NCI-H1436 (cell line): ENCODE measurements at places on chromosomes 5 and 9.

DNA sequence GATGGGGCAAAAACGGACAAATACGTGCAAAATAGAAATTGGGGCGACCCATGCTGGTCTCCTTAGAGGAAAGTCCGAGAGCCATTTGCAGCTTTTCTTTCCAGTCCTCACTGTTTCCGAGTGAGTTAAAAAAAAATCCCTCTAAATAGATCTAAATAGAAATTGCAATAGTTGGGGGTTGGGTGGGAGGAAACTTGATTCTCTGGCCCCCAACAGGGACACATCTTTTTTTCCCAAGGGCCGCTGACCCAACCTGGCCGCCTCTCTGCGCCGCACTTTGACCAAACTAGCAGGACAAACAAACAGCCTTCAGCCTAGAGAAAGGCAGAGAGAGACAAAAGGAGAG, 2.8 kb upstream of the NKX2-5 start:
- DNase-seq = no peak

DNA sequence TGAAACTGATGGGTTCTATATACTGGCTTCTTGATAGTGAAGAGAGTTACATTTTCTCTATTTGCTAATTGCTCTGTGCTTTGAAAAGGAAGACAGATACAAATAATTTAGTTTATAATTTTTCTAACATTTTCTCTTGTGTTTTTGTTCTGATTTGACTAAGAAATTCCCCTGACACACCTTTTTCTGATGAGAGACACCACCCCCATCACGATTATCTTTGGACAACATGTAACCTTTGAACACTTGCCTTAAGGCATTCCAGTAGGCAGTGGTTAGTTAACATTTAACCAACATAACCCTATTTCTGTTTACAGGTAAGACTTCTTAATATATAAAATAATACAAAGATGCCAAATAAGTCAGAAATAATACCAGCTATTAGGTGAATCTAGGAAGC, 4.1 kb upstream of the PTBP3 start:
- DNase-seq = no peak

- no peak for DNase-seq
Measured at GRCh38 chr9:91214867-91215266, 146.9 kb downstream of the AUH start.

DNA sequence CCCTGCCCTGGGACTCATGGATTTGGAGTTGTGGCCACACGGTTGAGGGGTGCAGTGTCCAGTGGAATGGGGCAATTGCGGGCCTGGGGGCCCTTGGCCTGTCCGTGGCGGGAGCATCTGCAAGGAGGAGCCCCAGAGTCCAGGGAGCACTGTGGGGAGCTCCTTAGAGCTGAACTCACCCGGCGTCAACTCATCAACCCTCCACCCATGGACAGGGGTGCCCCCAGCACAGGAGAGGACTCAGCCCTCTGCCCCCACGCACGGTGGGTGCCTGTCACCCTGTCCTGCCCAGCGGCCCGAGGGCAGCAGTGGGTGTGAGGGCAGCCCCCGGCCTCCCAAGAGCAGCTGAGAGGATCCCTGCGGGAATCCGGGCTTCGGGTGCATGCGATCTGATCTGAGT, 550 bp upstream of the SLC6A18 start:
- DNase-seq = no peak

DNA sequence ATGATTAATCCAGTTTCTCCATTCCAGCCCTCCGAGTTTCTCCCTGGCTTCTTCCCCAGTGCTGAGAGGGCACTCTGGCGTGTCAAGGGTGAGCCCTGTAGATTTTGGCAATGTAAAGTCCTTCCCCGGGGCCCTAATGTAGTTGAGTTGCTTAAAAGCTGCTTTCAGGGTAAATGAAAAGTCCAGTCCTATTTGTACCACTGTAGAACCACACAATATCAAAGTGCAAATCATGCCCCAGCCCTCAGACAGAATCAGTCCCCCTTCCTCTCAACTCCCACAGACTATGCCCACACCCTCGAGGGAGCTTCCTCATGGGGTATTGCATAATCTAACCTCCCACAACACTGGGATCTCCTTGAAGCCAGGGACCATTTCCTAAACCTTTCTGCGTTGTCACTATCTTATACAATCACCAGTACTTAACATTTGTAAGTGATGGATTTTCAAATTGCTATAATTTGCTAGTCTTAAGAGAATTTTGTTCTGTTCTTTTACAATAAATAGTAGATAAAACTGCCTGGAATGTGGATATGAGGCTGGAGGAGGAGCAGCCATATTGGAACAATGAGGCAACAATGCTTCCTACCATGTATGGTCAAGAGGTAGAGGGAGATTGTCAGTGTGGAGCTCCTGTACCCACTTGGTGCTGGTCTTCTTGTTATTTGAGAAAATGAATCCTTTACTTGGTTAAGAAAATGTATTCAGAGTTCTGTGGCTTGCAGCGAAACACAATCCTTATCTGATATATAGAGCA, 34.4 kb downstream of the ZNF366 start:
- DNase-seq = no peak

GRCh38 chr5:58040846-58041245, 419.0 kb downstream of the PLK2 start:
- no peak for DNase-seq

- no peak for DNase-seq
Measured at GRCh38 chr5:74337254-74337983, 303.1 kb downstream of the ENC1 start.

DNA sequence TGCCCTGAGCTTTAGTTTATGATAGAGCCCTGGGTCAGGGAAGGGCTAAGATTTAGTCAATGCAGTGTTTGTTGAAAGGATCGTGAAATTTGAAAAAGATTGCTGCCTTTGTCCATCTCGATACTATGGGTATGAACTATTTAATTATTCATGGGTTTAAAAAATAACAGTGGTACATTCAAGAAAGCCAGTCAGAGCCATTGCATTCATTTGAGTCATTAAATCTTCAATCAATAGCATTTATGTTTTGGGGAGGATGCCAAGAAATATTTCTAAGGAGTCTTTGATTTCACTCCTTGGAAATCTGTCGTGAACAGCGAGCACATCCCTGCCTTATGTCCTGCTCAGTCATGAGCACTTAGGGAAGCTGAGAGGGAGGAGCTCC, 54.4 kb upstream of the LRRTM2 start:
- DNase-seq = no peak

- no peak for DNase-seq
Measured at GRCh38 chr5:139167952-139168720, 30.0 kb downstream of the SIL1 start.

- no peak for DNase-seq
Measured at GRCh38 chr5:20678814-20679298, 690.9 kb upstream of the CDH18 start.

- DNase-seq = no peak
Measured at GRCh38 chr5:74235552-74235951, 405.0 kb downstream of the ENC1 start.

DNA sequence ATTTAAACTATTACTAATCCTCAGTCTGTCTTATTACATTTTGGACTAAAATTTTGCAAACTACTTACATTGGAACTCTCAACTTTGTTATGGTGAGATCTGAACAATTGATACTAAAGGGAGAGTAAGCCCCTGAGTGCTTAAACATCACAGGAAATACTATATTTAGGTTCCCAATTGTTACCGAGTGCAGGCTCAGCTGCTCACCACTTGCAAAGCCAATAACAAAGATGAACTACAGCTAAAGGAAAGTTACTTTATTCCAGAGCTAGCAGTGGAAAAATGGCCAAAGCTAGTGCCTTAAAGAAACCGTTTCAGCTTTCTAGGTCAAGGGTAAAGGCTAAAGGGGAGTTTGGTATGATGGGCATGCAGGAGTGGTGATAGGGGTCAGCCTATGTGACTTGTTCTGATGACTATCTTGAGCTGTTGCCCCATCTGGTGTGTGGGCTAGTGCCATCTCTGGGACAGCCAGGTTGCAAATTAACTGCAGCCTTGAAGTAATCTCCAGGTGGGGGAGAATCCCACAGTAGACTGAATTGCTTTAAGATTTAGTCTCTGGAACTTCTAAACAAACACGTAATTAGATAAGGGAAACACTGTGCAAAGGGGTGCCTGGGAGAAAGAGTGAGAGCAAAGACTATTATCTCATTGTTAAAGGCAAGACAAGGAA, 7.8 kb upstream of the NDUFB6 start:
- no peak for DNase-seq

DNA sequence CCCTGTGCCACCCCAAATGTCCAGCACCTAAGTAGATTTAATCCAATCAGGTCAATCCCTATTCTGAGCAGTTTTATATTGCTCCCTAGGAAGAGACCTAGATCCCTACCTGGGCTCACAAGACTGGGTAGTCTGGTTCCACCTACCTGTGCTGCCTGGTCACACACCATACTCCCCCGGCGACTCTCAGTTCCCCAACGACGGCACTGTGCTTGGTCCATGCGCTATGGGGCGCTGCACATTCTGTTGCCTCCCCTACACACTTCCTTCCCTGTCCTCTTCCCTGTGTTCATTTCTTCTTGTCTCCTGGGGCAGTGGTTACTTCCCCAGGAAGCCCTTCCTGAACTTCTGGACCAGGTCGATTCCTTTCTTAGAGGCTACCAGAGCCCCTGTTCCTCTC, 109.9 kb upstream of the IL12B start:
- DNase-seq = no peak

GRCh38 chr5:93145767-93146166, 435.3 kb downstream of the NR2F1-AS1 start:
- no peak for DNase-seq

DNA sequence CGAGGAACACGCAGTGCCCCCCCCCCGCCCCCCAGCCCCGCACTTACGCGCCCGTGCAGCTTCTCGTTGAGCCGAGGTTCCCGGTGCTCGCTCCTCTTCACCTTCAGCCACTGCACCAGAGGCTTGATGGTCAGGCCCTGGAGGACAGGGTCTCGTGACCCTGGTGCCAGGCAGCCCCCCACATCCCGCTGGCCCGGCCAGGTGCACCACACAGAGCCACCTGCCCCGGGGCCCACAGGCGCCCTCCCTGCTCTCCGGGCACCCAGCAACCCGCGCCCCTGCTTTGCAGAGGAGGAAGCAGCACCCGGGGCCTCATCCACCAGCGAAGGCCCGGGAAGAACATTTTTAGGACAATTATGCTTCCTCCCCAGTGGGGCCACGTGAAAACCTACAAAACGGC, 39.0 kb downstream of the EXOC3 start:
- DNase-seq = no peak

DNA sequence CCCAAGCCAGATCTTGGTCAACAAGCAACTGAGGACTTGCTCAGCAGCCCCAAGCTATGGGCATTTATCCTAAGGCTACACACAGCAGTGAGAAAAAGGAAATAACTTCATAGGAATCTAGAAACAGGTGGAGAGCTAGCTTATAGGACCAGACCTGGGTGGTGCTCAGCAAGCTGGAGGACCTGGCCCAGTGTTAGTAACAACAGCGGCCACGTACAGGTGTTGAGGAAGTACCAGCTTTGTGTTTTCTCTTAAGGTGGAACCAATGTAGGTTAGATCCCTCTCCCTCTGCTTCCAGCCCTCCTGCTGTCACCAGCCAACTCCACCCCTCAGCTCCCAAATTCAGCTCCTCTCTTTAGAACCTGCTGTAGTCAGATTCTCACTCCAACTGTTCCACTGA, 43.4 kb downstream of the IRF1 start:
- no peak for DNase-seq

DNA sequence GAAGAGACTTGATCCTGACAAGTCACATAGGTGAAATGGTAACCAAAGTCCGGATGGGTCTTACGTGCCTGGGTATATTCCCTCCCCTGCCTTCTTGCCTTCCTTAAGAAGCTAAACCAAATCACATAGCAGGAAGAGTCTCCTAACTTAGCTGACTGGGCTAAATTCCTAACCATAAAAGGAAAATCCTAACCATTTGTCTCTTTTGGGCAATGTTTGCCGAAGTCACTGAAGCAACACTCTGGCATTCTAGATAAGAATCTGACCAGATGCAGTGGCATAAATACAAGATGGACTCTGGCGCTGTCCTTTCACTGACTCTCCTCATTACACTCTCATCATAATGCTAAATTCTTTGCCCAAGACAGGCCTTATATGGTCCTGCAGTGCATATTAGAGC, 625.5 kb upstream of the RORB start:
- DNase-seq = no peak

DNA sequence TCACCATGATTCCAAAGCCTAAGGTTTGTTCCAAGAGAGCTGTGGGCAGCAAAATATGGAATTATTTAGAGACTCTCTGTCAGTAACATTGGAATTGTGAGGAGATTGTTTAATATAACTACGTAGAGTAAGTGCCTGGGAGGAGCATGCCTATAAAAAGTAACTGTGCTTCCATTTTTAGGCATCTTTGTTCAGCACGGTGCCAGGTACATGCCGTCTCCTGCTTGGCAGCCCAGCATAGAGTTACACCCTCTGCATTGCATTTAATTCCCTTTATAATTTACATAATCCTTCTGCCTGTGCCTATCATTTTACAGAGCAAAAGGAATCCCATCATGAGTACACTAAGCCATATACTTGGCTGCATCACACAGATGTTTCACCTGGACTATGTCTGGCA, 32.1 kb upstream of the ALDH1A1 start:
- DNase-seq = no peak

DNA sequence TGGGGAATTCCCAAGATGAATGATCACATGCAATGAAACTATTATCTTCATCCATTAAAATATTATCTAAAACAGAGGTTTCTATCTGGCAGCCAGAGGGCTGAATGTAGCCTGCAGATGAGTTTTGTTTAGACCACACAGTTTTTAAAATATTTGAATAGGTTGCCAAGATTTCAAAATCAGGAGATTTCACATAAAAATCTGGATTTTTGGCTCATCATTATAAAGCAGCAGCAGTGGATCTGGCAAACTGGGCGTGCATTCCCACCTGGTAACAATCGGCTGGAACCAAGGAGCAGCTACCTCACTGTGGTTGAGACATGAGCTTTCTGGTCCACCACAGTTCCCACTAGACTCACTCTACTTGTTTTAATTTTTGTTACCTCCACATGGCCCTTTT, 155.1 kb downstream of the BNC2 start:
- no peak for DNase-seq

- no peak for DNase-seq
Measured at GRCh38 chr5:111252799-111253545, 28.8 kb downstream of the CAMK4 start.
